ENCODE measurements at places on chromosomes 2 and 18.

DNA sequence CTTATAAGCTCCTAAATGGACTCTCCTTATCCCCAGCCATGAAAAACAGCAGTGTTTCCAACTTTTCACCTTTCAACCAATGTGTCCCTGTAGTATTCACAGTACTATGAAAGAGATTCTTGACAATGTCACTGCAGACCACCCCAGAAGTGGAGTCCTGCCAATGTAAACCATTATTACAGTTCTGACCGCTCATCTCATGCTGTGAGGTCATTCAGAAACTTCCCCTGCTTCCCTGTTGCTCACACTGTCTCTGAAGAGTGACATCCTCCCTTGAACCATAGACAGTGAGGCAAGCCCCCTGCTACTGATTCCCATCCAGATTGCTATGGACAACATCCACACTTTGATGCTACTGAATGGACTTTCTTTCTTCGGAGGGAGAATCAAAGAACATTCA, 1523.7 kb upstream of the ACVR2A start:
- DNase-seq: no peak

DNA sequence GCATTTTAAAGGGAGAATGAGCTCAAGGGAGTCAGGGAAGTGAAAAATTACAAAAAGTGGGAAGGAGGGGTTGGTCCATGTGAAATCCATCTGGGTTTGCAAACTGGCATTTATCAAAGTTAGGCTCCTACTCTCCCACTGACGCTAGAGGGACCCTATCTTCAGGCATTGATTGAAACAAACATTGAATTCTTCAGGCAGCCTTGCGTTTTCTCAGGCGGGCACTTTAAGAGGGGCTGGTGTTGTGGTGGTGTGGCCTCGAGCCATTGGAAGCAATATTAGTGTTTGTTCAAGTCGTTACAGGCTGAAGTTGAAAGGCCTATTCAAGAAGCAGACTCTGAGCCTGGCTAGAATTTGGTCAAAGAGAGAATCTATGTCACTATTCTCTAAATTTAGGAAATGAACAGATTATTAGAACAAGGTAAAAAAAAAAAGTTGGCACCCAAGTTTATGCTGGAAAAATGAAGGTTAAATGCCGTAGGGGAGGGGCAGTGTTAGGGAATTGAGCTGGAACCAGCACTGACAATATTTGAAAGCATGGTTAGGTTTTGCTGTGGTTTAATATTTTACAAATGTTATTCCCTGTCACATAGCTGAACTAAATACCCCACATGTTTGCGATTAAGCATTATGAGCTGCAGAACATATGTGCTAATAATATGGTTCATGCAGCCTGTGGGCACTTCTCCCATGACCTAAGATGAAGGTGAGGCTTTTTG, 36.8 kb downstream of the STON1 start:
- no peak for DNase-seq

DNA sequence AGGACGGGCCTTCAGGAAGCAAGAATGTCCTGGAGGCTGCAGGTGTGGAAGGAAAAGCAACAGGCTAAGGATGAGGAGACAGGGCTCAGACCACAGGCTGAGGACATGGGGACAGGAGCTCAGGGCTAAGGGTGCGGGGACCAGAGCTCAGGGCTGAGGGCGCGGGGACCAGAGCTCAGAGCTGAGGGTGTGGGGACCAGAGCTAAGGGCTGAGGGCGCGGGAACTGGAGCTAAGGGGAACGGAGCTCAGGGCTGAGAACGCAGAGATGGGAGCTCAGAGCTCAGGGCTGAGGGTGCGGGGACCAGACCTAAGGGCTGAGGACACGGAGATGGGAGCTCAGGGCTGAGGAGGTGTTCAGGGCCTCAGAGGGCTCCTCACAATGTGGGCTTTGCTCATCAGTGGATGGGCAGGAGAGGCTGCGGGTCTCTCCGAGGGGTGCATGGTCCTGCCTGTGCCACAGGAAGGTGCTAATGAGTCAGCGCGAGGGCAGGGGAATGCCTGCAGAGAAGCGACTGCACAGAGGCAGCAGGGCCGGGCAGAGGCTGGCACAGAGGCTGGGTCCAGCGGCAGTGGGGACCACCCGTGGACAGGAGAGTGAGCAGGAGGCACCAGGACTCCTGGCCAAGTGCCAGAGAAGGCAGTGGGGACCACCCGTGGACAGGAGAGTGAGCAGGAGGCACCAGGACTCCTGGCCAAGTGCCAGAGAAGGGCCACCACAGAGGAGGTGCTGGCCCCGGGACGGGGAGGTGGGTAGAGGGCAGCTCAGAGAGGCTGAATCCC, 271.7 kb downstream of the TWIST2 start:
- DNase-seq: no peak

- DNase-seq: no peak
Measured at GRCh38 chr18:22046473-22046872, 122.9 kb upstream of the GATA6 start.

DNA sequence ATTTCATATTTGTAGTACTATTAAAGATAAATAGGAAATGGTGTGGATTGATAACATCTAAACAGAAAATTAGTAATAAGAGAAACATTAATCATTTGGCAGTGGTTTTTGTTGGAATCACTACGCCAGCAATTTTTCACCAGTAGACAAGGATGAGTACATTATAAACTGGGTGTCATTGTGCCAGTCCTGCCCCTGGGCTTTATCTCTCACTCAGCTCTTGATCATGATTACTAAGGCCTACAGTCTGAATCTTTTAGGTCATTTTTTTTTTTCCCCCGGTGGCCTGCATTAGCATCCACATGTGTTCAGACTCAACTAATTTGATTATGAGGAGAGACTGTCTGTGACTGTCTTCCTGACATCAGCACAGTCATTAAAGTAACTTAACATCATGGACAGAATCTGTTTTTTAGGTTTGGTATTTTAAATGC, 16.2 kb downstream of the GULP1 start:
- DNase-seq: no peak

DNA sequence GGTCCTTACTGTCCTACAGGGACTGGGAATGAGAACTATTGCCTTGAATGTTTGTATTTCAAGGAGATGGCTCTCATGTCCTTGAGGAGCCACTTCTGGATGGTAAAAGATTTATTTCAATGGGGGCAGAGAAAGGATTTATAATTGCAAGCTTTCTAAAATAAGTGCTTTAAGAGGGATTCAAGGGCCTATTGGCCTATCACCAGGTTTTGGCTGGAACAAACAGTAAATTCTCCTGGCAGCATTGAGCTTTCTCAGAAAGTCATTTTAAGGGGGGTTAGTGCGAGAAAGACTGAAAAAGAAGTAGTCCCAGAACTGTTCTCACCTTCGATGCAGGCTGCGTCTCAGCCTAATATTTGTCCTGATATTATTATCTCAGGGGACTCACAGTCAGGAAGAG, 29.8 kb downstream of the DPP10 start:
- no peak for DNase-seq

DNA sequence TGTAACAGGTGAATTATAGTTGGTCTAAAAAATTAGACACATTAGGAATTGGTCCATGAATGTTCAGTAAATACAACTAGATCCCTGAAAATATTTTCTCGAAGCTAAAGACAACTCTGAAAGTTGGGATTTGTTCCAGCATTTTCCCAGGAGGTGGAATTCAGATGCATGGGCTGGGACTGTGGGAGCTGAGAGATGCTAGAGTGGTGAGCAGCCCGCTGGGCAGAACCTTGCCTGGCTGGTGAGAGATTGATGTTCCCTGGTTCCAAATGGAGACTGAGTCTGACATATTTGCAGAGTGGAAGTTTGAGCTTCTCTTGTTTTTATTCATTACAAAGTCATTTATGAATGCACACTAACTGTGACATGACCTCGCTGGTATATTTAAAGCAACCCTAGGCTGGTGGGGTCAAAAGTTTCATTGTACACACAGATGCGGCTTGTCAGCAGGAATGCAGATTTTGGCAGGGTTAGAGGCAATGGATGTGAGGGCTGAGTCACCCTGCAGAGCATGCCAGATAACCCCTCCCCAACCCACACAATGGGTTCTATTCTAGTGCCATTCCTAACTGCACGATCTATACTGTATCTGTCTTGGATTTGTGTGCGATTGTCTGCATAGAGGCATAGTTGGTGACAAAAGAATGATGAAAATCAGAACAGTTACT, 23.5 kb upstream of the TMEM178A start:
- DNase-seq: no peak

GRCh38 chr2:239946864-239947728, 78.0 kb downstream of the NDUFA10 start:
- no peak for DNase-seq

DNA sequence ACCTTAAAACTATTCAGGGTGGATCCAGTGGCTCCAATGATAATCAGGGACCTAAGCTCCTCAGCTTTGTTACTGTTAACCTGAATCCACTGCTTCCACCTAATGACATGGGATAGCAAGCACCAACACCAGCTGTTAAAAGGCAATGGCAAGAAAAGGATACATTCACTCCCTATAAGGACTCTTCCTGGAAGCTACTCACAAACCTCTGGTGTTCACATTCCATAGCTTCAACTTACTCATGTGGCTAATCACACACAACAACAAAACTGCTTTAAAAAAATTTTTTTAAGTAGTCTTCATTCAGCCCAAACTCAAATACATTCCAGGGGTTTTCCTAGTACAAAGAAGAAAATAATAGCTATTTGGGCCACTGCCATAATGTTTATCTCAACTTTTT, 24.5 kb downstream of the ROCK2 start:
- no peak for DNase-seq

DNA sequence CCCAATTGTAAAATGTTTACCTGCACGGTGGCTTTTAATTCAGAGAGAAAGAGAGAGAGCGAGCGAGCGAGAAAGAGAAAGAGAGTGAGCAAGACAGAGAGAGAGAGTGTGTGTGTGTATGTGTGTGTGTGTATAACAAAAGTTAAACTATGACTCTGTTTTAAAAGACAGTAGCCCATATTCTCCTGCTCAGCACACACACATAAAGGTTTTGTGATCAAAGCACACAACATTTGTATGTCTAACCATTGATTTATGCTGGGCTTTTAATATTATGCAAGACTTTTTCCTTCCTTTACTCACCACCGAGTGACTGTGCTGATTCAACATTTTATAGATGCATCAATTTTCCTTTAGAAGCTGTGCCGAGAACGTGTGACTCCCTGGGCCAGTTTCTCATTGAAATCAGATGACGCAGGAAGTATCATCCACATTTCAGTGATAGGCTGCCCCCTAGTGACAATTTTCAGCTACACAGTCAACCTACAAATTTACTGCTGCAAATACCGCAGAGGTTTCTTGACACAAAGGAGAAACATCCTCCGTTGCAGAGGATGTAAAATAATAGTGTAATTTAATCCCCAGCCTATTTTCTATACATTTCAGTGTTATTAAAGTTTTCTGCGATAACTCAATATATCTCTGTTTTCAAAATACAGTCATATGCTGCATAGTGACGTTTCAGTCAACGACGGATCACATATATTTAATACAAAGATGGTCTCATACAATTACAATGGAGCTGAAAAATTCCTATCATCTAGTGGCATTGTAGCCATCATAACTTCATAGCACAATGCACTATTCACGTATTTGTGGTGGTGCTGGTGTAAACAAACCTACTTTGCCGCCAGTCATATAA, 165.9 kb upstream of the TANK start:
- DNase-seq: peak; percentile 16

- no peak for DNase-seq
Measured at GRCh38 chr2:158004126-158004764, 97.4 kb upstream of the UPP2 start.

DNA sequence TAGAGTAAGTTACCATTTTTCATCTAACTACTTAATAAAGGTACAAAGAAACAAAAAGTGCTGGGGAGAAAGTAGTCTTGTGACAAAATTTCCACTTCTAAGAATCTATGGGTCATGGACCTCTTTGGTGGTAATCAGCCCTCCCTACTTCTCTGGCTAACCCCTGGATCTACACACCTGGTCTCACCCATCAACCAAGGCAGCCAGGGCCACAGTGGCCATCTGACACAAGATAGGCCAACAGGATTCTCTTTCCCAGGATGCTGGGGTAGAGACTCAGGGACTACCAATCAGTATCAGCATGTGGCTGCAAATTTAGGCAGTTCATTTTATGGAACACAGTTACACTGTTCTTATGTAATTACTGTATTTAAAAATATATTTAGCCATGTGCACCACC, 17.8 kb downstream of the RNF149 start:
- DNase-seq: no peak

DNA sequence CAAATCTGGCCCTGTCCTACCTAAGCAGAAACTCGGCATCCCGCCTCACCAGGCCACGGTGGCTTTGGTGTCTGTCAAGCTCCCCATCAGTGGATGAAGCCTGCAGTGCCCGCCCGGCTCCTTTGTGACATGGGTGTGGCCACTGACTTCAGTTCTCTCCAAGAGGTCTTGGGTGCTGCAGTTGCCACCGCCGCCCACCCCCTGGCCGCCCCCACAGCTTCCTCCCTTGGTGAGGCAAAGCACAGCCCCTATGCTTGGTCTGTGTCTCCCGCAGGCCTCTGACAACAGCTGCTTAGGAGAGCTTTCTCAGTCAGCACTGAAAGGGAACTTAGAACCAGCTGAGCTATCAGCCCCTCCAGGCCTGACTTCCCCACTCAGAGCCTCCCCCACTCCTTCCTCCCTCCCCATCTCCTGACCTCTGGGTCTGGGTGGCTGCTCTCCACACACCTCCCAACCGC, 22.9 kb upstream of the GPR55 start:
- DNase-seq: no peak

DNA sequence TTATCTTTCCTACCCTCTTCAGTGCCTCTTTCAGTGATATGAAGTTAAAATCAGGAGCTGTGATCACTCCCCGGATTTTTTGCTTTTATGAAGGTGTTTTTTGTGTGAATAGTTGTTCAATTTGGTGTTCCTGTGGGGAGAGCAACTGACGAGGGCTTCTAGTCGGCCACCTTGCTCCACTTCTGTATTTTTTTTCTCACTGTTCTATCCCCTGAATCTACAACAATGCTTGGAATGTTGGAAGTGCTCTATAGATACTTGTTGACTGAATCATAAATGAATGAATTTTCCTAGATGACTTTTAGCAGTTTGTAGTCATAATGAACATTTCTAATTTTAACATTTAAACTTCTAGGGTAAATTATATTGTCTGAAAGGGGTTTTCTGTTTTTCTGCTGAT, 247.3 kb downstream of the ZNF385B start:
- no peak for DNase-seq

GRCh38 chr2:157193461-157193860, 64.0 kb upstream of the GALNT5 start:
- no peak for DNase-seq

- no peak for DNase-seq
Measured at GRCh38 chr2:200348897-200349563, 42.5 kb downstream of the SPATS2L start.

DNA sequence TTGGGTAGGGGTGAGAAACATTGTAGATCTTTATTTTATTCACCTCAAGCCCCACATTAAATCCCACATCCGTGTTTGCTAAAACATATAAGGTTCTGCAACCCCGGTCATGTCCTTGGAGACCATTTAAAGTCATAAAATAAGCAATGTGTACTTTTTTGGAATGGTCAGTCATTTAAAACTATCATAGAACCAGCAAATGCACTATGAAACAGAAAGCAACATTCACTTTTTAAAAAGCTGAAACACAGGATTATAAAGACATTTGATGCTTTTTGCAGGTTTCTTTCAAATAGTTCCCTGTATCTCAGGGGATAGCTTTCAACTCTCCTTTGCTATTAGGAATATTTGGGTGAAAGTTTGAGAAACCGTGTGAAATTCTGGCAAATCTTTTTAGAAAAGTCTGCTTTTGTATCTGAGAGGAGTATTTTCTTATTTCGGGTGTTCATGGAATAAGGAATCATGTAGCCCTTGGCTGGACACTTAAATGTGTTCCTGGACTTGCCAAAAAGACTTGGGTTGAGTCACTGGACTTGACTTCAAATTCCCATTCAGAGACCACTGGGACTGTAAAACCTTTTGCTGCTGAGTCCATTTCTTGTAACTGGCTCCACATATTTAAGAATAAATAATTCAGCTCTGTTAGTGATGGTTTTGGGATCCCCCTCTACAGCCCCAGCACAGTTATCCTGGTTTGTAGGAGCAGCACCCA, 5.9 kb upstream of the CETN1 start:
- DNase-seq: no peak
